Stimulated activated CD4-positive, alpha-beta T cell treated with anti-CD3 and anti-CD28 coated beads, Interleukin-12 subunit alpha, Interleukin-12 subunit beta, amount 100 ng/mL, for 4 hours (primary cell): ENCODE measurements at places on chromosomes 11 and 22.

GRCh38 chr22:50305923-50306566 is 1.4 kb downstream of the PLXNB2 start:
- no peak for DNase-seq

GRCh38 chr11:92801685-92802084 is 167.8 kb upstream of the MTNR1B start:
- no peak for DNase-seq

- DNase-seq: no peak
These were observed 10.4 kb downstream of the TMPRSS6 start for GRCh38 chr22:37098976-37099591.

DNA sequence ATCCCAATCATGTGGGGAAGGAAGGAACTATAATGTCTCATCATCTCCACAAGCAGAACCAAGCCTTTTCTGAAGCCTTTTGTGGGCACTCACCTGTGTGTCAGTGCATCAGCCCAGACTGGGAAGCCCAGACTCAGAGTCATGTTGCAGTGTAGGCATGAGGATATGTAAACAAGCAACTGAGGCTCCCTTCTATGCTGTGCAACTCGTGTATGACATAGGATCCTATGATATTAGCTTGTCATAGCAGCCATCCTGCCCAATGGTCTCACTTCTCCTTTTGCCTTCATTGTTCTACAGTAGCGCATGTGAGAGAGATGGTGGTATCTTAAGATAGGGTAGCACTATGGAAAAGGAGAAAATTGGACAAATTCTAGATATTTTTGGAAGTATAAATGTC is 103.4 kb upstream of the OLFML1 start:
- DNase-seq: no peak

DNA sequence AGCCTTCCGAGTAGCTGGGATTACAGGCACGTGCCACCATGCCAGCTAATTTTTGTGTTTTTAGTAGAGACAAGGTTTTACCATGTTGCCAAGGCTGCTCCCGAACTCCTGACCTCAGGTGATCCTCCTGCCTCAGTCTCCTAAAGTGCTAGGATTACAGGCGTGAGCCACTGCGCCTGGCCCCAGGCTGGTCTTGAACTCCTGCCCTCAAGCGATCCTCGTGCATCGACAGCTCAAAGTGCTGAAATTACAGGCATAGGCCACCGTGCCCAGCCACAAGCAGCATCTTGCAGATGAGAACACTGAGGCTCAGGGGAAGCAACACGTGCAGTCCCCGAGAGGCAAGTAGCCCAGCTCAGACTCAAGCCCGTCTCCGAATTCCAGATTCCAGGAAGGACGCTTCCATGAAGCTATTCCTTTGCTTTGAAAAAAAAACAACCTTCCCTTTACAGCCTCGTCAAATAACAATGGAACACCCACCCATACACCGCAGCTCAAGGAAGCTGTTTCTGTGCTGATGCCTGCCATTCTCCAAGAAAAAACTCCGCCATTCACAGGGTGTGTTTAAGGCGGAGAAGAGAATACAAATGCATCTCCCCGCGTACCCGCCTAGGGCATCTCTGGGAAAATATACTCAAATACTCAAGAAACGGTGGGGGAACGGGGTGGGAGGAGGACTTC is 34.5 kb upstream of the PDGFB start:
- no peak for DNase-seq

DNA sequence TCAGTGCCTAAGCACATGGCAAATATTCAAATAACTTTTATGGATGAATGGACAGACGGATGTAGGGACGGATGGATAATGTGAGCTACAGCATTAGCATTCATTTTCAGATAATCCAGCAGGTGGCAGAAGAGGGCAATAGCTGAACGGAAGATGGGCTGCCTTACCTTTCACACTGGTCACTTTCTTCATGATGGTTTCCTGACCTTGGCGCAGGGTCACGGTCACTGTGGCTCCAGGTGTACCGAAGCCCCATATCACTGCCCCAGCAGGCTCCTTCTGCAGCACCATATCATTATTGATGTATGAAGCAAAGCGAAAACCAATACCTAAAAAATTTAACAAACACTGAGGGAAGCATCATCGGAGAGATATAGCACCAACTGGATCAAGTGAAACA is 4.3 kb downstream of the SIAE start:
- DNase-seq: peak; percentile 6

DNA sequence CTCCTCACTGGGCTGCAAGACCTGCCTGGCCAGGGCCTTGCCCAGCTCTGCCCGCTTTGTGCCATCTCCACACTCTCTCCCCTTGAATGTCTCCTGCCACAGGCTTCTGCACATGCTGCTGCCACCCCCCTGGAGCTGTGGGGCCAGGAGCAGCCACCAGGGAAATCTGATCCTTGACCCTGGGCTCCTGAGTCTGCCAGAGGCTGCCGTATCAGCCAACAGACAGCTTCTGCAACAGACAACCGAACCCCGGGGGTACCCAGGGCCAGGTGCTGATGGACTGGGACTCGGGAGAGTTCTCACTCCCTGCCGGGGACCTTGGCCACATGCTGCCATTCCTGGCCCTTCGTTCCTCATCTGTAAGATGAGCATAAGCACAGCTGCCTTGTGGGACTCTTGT is 3.3 kb upstream of the PPARA start:
- DNase-seq: no peak

- DNase-seq: no peak
These were observed 39.7 kb upstream of the MMP12 start for GRCh38 chr11:102914238-102915043.

- no peak for DNase-seq
These were observed 11.8 kb downstream of the CASP4 start for GRCh38 chr11:104956528-104956927.

DNA sequence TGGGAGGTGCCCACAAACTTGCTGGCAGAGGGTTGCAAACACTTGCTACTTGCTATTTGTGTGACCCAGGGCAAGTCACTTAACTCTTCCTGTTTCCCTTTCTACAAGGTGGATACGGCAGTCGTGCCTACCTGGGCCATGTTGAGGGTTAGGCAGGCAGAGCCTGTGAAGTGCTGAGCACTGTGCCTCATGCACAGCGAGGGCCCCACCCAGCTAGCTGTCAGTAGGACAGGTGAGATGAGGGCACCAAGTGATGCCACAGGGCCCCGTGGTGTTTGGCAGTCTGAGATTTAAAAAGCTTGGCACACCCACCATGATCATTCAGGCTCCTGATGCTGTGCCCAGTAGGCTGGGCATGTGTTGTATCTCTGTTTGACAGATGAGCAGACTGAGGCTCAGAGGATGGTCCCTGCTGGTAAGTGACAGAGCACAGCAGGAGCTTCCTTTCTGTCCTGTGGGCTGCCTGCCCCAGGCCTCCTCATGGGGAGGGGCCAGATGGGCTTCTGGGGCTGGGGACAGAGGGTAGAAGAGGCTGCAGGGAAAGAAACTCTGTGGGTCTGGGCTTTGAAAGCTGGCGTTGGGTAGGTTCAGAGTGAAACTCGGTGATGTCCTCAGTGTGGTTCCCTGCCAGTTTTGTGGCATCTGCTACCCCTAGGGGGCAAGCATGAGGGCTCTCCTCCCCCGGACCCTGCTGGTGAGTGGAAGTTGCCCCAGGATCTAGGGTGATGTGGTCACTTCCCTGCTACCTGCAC is 59.3 kb downstream of the TSPAN18 start:
- no peak for DNase-seq

DNA sequence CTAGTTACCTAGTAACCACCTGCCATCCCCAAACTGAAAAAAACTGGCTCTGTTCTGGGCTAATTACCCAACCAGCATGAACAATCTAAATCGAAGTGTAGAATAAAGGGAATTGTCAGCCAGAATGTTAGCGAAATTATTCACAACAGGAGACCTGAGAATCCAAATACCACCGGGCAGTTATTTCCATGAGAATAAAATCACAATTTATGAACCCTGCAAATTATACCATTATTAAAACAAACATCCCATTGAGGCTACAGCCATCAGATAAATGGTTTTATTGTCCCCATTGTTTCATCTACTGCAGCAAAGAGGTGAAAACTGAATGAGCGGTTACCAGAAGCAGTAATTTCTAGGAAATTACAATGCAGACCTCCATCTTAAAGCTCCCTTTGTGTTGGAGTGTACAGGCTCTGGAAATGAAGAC is 21.7 kb downstream of the FAM168A start:
- DNase-seq: no peak

DNA sequence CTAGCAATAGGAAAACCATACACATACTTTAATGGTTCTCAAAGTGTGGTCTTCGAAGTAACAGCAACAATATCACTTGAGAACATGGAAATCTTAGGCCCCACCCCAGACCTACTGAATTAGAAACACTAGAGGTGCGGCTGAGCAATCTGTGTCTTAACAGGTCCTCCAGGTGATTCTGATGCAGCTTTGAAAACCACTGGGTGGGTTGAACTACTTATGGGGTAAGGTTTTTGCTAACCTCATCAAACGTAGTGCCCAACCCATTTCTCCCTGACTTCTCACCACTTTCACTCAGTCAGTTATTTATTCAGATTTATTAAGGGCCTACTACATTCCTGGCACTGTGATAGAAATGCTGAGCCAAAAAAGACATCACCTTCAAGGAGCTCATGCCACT is 3.7 kb downstream of the MPZL2 start:
- DNase-seq: no peak
